ENCODE measurements at places on chromosomes 11 and 22.

DNA sequence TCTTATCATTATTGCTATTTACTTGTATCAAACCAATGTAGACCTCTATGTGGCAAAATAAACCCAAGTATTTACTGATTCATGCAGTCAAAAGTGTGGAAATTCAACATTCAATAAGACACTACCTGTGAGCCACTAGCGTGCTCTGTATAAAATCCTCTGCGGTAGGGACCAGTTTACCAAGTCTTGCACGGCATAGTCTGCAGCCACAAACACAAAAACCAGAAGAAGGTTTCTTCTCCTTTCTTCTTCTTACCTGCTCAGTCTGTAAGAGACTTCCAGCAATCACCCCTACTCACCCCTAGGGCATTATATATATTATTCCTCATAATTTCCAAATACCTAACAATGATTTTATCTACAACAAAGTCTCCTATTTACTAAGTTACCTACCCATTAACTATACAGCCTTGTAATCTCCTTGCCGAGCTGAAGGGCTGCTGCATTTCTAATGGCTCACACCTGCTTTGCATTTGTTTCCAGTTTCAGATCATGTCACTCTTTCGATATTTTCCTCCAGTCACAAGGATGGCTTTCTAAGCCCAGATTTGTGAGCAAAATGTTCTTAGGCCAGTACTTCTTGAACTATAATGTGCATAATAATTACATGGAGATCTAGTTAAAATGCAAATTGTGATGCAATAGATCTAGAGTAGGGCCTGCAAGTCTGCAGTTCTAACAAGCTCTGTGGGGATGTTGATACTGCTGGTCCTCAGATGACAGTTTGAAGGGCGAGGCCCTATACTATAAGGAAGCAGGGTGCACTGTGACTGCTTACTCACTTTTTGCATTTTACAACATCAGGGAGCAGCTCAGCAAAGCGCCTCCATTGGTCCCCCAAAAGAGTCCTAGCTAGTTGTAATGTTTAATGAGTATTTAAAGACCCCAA, 191.9 kb upstream of the DDI1 start:
- no peak for DNase-seq

GRCh38 chr11:45761659-45762058, 43.3 kb upstream of the SLC35C1 start:
- no peak for DNase-seq

DNA sequence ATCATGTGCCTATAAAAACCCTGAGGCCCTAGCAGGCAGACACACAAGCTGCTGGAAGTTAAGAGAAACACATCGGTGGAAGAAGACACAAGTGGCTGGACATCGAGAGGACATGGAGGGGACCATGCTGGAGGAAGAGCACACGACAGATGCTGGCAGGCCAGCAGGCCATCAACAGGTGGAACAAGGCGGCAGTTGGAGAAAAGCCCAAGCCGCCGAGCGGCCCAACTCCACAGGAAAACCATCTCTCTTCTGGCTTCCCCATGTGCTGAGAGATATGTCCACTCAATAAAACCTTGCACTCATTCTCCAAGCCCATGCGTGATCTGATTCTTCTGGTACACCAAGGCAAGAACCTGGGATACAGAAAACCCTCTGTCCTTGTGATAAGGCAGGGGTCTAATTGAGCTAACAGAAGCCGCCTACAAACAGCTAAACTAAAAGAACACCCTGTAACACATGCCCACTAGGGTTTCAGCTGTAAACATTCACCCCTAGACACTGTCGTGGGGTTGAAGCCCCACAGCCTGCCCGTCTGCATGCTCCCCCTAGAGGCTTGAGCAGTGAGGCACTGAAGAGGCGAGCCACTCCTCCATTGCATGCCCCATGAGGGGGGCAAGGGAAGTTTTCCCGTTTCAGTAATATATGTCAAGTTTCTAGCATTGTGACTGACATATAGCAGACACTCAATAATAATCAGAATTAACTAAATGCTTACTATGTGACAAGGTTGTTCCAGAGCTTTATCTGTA, 39.0 kb upstream of the MMP20 start:
- DNase-seq, result no peak

GRCh38 chr11:46308631-46309419, 31.4 kb downstream of the CREB3L1 start:
- no peak for DNase-seq

Data from HS-5 (cell line).